ENCODE measurements at places on chromosomes 1 and 21.

- DNase-seq: no peak
Observed at GRCh38 chr21:45147473-45148315, 73.3 kb downstream of the ADARB1 start.

DNA sequence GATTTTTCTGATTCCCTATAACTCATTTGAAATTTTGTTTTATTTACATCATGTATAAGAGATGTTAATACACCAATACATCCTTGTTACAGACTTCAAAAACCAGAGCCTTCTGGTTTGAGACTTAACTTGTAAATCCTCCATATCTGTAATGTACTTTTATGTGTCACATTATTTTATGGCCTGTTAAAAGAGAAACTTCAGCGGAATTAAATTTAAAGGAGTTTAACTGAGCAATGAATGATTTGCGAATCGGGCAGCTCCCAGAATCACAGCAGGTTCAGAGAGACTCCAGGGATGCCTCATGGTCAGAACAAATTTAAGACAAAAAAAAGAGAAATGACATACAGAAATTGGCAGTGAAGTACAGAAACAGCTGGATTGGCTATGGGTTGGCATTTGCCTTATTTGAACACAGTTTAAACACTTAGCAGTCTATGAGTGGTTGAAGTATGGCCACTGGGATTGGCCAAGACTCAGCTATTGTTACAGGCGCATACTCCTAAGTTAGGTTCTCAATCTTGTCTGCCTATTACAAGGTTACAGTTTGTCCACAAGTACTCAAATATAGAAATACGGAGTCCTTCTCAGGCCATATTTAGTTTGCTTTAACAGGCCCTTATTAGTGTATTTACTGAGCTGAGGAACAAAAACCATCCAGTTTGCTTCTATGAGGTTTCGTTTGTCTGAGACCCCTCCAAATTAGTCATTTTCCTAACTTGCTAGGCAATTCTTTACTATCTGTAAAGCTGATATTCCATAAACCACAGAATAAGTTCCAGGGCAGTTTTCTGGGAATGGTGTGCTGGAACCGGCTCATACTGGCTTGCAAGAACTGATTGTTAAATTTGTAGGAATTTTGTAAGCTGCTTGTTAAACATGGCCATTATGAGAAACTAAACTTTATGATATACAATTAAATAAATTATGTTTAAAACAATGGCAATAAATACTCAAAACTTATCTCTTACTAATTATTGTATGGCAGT, 56.2 kb upstream of the WDR26 start:
- no peak for DNase-seq

DNA sequence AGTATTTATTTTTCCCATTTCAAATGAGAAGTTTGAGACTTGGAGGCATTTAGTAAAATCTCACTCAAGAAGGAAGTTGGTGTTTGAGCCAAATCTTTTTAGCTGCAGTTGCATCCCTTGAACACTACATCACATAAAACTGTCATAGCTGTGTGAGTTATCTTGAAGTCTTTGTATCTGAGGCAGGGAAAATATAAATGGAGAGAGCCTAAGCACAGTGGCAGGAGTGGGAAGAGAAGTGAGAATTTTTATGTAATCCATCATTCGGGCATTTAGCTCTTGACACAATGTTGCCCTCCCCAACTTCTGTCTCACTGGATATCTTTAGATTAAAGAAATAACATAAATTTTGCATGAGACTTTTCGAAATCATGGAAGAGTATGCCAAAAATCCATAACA, 235.4 kb upstream of the GREM2 start:
- DNase-seq: no peak

DNA sequence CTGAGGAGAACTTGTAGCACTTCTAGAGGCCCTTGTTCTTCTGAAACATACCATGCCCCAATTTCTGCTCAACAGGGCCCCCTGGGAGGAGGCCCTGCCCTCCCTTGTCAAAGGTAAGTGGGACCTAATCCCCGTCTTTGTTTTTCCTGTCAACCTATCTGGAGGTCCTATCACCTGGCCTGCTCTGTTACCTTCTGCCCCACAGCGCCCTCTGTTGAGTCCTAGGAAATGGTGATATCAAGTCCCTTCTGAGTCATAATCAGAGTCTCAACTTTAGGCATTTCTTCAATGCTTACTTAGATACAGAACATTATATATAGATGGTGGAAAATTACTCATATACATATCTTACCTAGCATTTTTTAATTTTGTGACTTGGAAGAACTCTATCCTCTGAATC, 28.2 kb upstream of the FCRL4 start:
- DNase-seq: no peak

- no peak for DNase-seq
Observed at GRCh38 chr1:202187697-202188407, 5.7 kb upstream of the LGR6 start.

DNA sequence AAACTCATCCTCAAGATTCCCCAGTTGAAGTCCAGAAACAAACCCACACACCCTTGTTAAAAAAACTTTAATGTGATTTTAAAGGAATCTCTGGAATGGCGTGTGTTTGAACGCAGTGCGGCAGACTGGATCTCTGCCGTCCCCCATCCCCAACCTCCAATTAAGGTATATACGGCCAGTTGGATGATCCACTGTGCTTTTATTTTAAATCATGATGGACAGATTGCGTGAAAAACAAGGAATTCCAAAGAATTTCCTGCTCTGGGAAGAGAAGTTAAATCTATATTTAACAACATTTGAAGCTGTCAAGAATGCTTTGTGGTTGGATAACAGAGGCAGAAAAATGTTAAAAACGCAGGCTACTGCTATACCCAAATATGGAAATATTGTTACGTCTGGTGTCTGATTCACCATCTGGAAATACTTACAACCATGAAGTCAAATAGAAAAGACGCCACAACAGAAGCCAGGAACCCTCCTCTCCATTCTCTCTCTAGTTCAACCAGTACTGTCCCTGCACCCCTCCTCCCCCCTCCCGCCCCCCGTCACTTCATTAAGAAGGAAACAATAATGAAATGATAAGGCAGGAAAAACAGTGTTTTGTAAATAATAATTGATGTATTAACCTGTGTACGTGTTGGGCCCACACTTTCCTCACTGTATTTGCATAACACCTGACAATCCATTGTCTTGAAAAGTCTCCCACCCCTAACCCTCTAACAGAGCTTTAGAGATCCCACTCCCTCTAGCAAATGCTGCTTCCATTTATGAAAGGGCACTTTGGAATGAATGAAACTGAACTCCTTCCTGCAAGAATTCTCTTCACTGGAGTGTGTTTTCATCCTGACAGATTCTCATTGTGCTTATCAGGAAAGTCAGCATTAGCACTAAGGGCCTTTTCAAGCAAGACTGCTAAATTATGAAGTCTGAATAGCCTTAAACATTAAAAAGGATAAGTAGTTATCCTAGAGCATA, 2.0 kb upstream of the CCN1 start:
- DNase-seq: no peak

DNA sequence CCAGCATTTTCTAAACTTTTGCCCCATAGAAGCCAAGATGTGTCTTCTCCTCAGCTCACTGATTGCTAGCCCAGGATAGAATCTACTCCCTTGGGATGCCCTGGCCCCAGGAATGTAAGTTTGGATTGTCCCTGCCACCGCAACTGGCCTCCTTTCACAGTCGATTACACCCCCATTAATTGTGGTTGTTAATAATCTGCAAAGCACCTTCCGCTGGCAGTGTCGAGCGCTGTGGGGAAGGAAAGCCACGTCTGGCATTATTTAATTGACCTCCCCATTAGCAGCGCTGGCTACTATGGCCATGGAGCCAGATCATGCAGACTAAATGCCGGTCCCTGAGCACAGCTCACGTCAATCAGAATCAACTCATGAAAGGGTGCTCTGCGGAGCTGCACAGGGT, 597.3 kb upstream of the PLXNA2 start:
- DNase-seq: no peak

DNA sequence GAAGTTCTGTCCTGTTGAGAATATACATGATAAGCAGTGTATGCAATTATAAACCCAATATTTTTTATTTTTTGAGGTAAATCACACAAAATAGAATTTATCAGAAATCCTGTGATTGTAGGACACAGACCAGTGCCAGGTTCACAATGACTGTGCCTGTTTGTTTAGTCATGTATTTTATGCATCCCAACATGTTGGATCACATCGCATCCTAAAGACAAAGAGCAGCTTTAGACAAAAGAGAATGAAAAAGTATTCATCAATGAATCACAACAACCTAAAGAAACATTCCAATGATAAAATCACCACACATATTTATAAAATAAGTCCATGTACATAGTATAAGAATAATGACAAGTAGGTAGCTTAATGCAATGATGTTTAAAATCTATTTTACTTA, 53.2 kb upstream of the LRRC8D start:
- DNase-seq: no peak

DNA sequence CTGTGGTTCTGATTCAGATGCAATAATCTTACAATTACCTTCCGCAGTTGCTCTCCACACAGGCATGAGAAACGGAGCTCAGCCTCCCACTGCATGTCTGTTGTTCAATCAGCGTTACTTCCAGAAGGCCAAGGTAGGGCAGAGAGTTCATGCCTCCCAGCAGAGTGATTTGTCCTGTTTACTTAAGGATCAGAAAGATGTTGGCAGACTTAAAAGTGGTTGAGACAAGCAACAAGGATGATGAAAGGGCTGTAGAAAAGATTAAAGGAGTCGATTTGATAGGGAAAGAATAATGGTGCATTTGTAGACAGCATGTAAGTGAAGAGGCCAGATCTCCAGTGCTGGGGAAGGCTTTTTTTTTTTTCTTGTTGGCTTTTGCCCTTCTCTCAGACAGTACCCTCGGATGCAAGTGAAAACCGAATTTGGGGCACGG, 26.6 kb downstream of the ARMH1 start:
- DNase-seq: no peak

DNA sequence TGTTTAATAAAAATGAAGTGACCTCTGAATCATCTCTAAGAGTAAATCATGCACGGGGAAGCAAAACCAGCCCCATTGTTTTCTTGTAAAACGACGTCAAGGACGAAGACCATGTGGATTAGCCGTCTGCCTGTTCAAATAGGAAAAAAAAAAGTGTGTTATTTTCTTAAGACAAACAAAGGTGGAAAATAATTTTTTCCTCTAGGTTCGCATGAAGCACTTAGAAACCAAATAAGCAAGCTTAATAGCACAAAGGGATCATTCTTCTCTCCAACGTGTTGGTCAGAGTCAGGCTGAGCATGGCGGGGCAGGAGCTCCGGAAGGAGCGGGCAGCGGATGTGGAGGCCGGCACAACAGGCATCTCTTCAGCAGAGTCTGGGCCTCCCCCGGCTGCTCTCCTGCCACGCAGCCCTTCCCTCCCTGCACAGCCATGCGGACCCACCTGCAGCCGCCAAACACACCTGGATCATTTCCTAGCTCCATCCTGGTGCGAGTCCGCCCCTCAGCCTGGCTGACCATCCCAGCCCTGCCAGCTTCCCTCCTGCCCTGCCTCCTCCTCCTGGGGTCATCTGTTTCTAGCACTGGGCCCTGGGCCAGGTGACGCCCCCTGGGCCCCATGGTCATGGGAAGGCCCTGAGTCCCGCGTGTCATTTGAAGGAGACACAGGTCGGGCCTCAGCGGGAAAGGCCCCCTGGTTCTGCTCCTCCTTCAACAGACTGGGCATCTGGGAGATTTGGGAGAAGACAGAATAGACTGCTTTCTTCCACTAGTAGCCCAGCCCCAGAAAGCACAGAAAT, 40.2 kb downstream of the MX1 start:
- no peak for DNase-seq

DNA sequence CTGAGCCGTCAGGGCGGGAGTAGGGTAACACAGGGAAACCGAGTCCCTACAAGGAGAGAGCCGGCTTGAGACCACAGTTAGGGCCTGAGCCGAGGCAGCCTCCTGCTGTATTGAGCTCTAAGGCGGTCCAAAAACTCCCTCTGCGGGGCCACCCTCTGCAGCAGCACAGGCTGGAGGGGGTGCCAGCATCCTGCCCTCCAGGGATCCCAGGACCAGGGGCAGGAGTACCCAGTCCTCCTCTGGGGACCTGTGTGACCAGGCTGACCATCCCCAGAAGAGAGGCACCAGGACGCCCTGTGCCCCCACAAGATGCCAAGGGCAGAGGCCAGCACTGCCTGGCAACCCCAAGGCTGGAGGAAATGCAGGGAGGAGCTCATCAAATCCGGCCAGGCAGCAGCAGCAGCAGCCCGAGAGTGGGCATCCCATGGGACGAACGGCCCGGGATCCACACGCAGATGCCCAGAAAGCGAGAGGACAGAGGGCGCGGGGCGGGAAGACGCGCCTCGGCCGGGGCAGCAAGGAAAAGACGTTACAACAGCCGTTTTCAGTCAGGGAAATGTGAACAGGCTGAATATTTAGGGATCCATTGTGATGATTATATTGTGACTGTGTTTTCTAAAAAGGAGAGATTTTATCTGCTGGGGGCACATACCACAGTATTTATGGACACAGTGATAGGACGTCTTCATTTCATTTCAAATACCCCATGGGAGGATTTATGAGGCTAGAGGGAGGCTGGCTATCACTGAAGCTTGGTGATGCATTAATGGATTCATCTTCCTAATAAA, 57.1 kb upstream of the COL18A1 start:
- no peak for DNase-seq

DNA sequence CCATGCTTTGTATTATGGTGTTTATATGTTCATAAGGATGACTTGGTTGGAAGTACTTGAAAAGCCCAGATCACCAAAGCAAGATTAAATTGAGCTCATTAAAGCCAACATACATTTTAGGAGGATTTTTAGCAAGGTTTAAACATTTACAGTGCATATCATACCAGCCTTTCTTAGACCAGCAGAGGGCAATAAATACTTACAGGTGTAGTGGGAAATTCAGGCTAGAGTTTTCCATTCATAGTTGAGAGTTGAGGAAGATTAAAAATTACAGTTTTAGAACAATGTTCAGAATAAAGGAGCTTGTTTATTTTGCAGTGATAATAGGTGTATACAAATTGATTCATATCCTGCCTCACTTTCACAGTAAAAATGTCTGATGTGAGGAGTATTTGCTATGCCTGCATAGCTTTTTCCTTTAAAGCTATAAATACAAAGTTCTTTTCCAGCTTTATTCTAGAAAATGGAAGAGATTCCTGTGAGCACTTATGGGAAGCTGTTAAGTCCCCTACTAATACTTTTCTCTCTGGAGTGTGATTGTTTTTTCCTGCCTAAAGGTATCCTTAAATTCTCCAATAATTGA, 35.3 kb downstream of the DTL start:
- no peak for DNase-seq

GRCh38 chr1:180169640-180170195, 15.0 kb downstream of the QSOX1 start:
- DNase-seq: no peak

- DNase-seq: no peak
Observed at GRCh38 chr1:151539321-151540020, 638 bp upstream of the TUFT1 start.

GRCh38 chr1:9235096-9235459, 504 bp downstream of the H6PD start:
- no peak for DNase-seq

GRCh38 chr1:171158551-171158950, 26.5 kb upstream of the FMO2 start:
- DNase-seq: no peak

- DNase-seq: no peak
Observed at GRCh38 chr1:225449261-225449660, 21.4 kb upstream of the LBR start.

GRCh38 chr1:111145542-111145941, 5.5 kb downstream of the CEPT1 start:
- DNase-seq: no peak

DNA sequence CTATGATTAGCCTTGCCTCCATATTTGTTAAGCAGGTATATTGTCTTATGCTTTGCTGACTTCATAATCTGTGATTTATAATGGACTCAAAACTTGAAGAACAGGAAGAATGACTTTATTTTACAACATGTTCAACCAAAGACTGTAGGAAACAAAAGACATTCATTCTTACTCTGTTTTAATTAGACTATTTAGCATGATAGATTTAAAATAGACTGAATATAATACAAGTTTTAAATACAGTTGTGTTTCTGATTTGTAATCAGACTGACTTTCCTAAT, 63.1 kb downstream of the CDC14A start:
- no peak for DNase-seq

All from activated gamma-delta T cell treated with anti-CD3 and anti-CD28 coated beads, Interleukin-2, amount 50 U/mL, for 16 hours (primary cell).